A549 treated with AZD2906 at 1 μM for 4 hours (cell line): ENCODE measurements at places on chromosomes 7 and 10. TPM values are rescaled to one million over a fixed set of nuclear protein-coding genes. Genes with fewer than 3 reads are reported as not detected.

TMEM213 gene
- total RNA-seq = not detected in 5 replicates

MYOZ1 gene
- total RNA-seq = 0.06 TPM in 1 of 5 replicates, not detected in the others

SLC18A3 gene
- not detected in 5 replicates for total RNA-seq

COBL gene
- total RNA-seq = 3.6 to 4.3 TPM (median 4.1 TPM) in 5 replicates

INSYN2A gene
- total RNA-seq = 1.4 to 1.8 TPM (median 1.5 TPM) in 5 replicates

FAM25A gene
- total RNA-seq = not detected in 5 replicates

MBL2 gene
- not detected in 5 replicates for total RNA-seq

FFAR4 gene
- 0.04 to 0.14 TPM (median 0.09 TPM) in 5 replicates for total RNA-seq

GNAT3 gene
- not detected in 5 replicates for total RNA-seq

MACC1 gene
- not detected in 5 replicates for total RNA-seq

GBX1 gene
- 0.09 TPM in 1 of 5 replicates, not detected in the others for total RNA-seq

FXYD4 gene
- not detected in 5 replicates for total RNA-seq

SPDYE5 gene
- total RNA-seq = not detected in 5 replicates

CISD1 gene
- total RNA-seq = 33.5 to 56.3 TPM (median 53.1 TPM) in 5 replicates

TMEM130 gene
- 0.30 to 0.59 TPM (median 0.38 TPM) in 5 replicates for total RNA-seq

HMX3 gene
- 0.06 to 0.10 TPM (median 0.09 TPM) in 4 of 5 replicates, not detected in the other for total RNA-seq

HTRA1 gene
- 47.9 to 56.4 TPM (median 48.7 TPM) in 5 replicates for total RNA-seq

GPRIN2 gene
- total RNA-seq = 29.8 to 43.1 TPM (median 39.4 TPM) in 5 replicates

TPK1 gene
- 2.1 to 3.4 TPM (median 3.1 TPM) in 5 replicates for total RNA-seq

BCCIP gene
- 89.7 to 116 TPM (median 97.9 TPM) in 5 replicates for total RNA-seq

CFTR gene
- 0.03 TPM in 1 of 5 replicates, not detected in the others for total RNA-seq

CNPY1 gene
- total RNA-seq = not detected in 5 replicates

NODAL gene
- not detected in 5 replicates for total RNA-seq

FBXL13 gene
- 0.18 to 0.53 TPM (median 0.40 TPM) in 5 replicates for total RNA-seq

SKIDA1 gene
- 0.76 to 1.1 TPM (median 0.96 TPM) in 5 replicates for total RNA-seq

INMT gene
- total RNA-seq = 0.03 TPM in 1 of 5 replicates, not detected in the others

CDK1 gene
- total RNA-seq = 78.9 to 93.8 TPM (median 83.7 TPM) in 5 replicates

PRLHR gene
- not detected in 5 replicates for total RNA-seq

CDK14 gene
- total RNA-seq = 0.12 to 0.34 TPM (median 0.23 TPM) in 5 replicates

GUSB gene
- 27.5 to 33.0 TPM (median 32.6 TPM) in 5 replicates for total RNA-seq

AKR1D1 gene
- 0.03 to 0.09 TPM (median 0.05 TPM) in 3 of 5 replicates, not detected in the others for total RNA-seq

ZNF273 gene
- 2.1 to 2.4 TPM (median 2.3 TPM) in 5 replicates for total RNA-seq

VENTX gene
- 0.02 TPM in 1 of 5 replicates, not detected in the others for total RNA-seq

SAMD9 gene
- total RNA-seq = 2.2 to 4.2 TPM (median 3.5 TPM) in 5 replicates

SEC61A2 gene
- total RNA-seq = 10.8 to 13.8 TPM (median 11.1 TPM) in 5 replicates

SLIT1 gene
- total RNA-seq = 0.02 to 0.10 TPM (median 0.07 TPM) in 5 replicates

MNX1 gene
- total RNA-seq = 3.2 to 4.8 TPM (median 4.8 TPM) in 5 replicates

TNPO3 gene
- total RNA-seq = 38.0 to 44.9 TPM (median 39.0 TPM) in 5 replicates

NPFFR1 gene
- under 0.01 TPM in 1 of 5 replicates, not detected in the others for total RNA-seq

IFIT1B gene
- total RNA-seq = not detected in 5 replicates

DRGX gene
- 0.02 to 0.03 TPM in 2 of 5 replicates, not detected in the others for total RNA-seq

CAMK1D gene
- 7.6 to 8.5 TPM (median 8.2 TPM) in 5 replicates for total RNA-seq

FAM185A gene
- total RNA-seq = 6.7 to 7.9 TPM (median 7.1 TPM) in 5 replicates

OR2A5 gene
- not detected in 5 replicates for total RNA-seq
